ENCODE measurements at places on chromosomes 2 and 18.

DNA sequence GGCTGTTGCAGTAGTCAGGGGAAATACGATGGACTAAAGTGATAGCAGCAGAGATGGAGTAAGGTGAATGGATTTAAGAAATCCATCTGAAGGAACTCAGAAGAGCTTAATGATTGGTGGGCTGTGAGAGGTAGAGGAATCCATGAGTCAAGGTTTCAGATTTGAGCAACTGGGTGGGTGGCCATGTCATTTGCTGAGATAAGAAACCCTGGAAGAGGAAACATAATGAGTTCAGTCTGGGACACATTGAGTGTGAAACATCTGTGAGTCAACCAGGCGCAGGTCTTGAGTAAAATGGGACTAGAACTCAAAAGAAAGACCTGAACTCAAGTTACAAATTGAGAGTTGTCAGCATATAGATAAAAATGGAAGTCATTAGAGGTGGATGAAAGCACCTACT lies 19.7 kb upstream of the ASNSD1 start:
- DNase-seq, result no peak

- DNase-seq, result no peak
These were observed 33.7 kb downstream of the EIF4E2 start for GRCh38 chr2:232584238-232584637.

DNA sequence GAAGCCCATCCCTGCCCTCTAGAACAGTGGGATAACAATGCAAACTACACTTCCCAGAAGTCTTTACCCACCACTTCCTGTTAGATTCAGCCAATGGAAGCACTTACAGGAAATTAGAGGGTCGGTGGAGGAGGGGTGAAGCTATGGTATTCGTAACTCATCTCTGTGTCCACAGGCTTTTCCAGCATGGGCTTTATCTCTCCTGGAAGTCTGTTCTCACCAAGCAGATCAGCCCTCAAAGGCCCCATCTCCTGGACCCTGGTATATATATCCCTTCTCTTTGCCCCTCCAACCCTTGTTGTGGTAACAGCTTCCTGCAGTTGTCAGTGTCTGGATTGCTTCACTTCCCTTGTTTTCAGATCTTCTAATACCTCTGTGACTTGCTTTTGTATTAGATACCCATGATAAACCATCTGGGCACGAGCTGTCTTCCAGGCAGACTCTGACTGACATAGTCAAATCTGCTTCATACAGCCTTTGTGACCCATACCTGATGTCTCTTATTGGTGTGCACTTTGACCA lies 475.0 kb upstream of the POU3F3 start:
- peak; percentile 27 for DNase-seq

- no peak for DNase-seq
These were observed 522.2 kb upstream of the CNTNAP5 start for GRCh38 chr2:123502931-123503330.

DNA sequence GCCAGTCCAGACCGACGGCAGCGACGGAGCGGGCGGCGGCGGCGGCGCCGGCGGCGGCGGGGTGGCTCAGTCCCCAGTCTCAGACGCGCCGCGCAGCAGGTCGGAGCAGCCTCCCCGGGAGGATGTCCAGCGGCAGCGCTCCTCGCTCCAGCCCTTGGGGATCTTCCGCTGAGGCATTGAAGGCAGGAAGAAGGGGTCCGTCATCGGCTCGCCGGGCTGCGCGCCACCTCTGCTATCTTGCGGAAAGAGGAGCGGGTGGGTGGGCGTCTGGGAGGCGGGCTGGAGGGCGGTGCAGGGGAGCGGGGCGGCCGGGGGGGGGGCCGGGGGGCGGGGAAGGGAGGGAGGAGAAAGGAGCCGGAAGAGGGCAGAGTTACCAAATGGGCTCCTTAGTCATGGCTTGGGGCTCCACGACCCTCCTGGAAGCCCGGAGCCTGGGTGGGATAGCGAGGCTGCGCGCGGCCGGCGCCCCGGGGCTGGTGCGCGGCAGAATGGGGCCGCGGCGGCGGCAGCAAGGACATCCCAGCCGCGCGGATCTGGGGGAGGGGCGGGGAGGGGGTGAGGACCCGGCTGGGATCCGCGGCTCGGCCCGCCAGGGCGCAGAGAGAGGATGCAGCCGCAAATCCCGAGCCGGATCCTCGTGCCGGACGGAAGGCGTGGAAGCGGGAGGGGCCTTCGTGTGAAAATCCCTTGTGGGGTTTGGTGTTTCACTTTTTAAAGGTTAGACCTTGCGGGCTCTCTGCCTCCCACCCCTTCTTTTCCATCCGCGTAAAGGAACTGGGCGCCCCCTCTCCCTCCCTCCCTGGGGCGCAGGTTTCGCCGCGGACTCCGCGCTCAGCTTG lies at the start of gene NETO1:
TSS of gene NETO1 (minus strand) at position 242 of the 839 bp plus-strand sequence. CDS start 696 bp downstream, outside the sequence.
- DNase-seq, result no peak

DNA sequence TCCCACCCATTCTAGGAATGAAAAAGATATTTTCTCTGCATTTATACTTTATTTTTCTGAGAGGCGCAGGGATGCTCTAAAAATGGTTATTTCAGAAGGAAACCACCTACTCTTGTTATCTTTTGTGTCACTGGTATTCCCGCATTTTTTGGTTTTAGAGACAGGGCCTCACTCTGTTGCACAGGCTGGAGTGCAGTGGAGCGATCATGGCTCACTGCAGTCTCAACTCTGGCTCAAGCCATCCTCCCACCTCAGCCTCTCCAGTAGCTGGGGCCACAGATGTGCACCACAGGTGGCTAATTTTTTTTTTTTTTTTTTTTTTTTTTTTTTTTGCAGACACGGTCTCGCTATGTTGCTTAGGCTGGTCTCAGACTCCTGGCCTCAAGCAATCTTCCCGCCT lies 135.9 kb downstream of the NCK2 start:
- DNase-seq, result no peak

DNA sequence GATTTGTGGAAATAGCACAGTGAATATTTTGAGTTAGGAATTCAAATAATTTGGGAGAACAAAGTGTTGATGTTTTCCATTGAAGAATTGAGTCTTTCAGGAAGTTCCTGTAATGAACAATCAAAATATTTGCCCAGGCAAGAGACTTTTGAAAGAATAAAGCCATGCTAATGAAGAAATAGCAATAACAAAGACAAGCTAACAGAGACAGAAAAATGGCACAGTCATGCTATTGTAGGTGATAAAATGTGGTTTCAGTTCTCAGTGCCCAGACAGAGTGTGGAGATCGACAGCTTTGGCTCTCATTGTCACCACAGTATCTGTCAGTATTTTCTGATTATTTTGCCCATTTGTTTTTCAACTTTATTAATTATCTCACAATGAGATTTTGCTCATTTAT lies 490.8 kb upstream of the PIK3C3 start:
- no peak for DNase-seq

DNA sequence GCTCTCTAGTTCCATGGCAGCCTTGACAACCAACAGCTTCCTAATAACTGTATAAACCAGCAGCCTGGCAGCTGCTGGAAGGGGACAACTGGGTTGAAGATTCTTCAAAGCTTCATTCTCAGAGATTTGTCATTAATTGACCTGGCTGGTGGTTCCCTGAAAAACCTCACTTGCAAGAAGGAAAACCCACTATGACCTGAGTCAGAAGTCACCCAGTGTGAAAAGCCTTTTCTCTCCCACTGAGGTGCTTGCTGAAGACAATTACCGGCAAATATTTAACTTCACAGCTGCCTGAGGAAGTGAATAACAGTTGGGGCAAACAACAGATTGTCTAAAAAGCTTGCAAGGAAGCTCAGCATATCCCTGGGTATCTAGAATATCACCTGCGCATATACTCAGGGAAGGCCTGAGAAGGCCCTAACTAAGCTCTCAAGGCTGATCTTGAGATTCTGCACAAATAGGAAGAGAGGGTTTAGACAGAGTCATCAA lies 49.9 kb downstream of the CRACDL start:
- no peak for DNase-seq

GRCh38 chr2:223725986-223726970 lies 111.1 kb downstream of the AP1S3 start:
- no peak for DNase-seq

- DNase-seq, result no peak
These were observed 94.5 kb downstream of the KCNS3 start for GRCh38 chr2:17972991-17973390.

DNA sequence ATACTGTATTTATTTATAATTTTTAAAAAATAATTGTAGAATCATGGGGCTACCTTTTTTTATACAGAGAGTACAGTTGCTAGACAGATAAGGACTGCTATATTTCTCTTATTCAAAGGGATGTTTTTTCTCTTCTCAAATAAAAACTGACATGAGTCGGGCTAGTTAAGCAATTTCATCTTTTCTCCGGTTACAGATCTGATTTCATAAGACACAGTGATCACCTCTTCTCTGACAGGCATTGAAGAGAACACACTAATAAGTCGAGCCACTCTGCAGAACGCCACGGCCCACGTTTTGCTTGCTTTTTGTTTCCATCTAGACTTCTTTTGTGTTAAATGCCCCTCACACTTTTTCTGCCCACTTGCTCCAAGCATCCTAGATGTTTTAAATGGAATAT lies 85.4 kb downstream of the HNRNPLL start:
- no peak for DNase-seq

DNA sequence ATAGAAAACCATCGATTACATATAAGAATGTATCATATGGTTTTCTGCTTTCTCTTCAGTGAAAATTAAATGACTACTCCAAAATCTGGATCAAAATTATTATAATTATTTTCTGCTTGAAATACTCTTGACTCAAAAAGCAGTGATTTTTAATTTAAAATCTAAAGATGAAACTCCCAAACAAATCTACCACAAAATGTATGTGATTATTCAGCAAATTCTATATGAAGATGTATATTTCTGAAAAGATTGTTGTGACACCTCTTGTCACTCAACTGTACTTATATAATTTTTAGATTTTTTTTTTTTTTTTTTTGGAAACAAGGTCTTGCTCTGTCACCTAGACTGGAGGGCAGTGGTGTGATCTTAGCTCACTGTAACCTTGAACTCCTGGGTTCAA lies 98.6 kb downstream of the MTCL1 start:
- no peak for DNase-seq

- peak; percentile 15 for DNase-seq
These were observed 669 bp upstream of the PIKFYVE start for GRCh38 chr2:208265371-208265800.

- DNase-seq, result no peak
These were observed 36.1 kb downstream of the NHEJ1 start for GRCh38 chr2:219124381-219125110.

GRCh38 chr2:10079266-10079869 lies 843 bp downstream of the CYS1 start:
- no peak for DNase-seq

DNA sequence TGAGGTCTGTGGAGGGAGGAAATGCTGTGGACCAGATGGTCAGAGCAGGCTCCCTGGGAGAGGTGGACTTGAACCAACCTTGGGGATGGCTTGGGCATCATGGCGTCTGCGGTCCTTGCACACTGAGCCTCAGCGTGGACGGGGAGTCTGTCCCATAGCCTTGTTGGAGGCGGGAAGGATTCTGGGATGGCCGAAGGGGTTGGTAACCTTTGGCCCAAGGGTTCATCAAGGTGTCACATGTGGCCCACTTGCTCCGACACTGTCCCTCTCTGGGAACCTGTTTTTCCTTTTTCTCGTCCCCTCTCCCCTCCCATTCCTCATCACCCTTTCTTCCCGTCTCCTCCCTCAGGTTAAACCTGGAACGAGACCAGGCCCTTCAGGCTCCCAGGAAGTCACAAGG lies 66.4 kb downstream of the MAPK4 start:
- no peak for DNase-seq

DNA sequence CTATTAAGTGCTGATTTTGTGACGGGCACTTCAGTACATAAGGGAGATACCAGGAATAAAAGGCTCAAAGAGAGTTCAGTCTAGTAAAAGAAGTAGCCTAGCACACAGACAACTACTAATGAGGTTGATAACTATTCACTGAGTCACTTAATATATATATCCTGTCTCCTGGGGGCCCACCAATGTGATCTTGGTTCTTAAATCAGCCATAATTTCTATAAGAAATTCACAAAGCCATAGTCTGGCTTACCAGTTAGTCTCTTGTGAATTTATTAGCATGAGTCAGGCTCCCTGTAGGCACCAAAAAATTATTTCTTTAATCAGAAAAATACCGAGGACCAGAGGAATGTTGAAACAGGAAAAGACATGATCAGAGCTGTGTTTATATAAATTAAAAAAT lies 10.4 kb downstream of the KCNE4 start:
- no peak for DNase-seq

GRCh38 chr2:47039913-47040562 lies 115.1 kb downstream of the STPG4 start:
- no peak for DNase-seq

DNA sequence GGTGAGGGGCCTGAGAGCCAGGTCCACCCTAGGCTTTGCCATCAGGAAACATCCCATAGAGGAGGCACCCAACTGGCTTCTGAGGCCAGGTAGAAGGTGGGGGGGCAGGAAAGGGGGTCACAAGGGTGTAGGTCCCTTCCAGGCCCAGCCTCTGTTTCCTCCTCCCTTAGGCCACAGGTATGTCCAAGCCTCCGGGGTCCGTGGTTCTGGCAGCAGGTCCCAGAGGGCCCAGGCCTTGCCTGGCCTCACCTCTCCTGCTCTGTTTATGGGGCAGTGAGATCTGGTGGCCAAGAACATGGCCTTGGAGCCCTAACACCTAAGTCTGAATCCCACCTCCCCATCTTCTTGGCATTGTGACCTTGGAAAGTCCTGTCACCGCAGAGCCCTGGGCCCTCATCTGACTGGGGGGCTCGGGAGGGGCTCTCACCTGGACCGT lies 21.6 kb upstream of the GPR17 start:
- no peak for DNase-seq

DNA sequence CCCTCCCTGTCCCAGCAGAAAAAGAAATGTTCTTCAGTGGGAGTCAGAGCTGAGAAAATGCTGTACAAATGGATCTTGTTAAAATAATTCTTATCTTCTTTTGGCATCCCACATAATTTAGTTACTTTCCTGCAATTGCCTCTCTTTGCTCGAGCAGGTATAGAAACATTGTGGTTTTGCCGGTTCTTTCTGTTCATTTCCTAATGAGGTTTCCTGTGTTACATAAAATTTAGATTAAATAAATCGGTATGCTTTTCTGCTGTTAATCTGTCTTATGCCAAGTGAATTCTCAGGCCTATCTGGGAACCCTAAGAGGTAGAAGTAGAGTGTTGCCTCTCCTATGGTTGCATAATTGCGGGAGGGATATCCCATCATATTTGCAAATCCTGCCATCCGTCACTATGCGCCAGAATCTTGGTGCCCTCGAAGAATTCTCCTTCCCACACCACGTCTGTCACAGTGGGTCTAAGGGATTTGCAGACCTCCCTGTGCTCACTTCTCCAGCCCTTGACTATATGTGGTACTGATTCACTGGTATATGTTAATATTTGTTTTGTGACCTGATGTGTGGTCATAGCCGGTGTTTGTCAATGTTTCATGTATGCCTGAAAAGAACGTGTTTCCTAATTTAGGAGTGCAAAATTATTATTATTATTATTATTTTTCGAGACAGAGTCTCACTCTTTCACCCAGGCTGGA lies 12.2 kb upstream of the HDAC4 start:
- DNase-seq, result no peak

- peak; percentile 70 for DNase-seq
These were observed 69.0 kb downstream of the CTAGE1 start for GRCh38 chr18:22348521-22349316.

Measured in mucosa of gallbladder (tissue), 1 donor.